ENCODE measurements at places on chromosomes 4 and X.

GRCh38 chr4:159497936-159498335 lies 395.1 kb downstream of the RAPGEF2 start:
- no peak for DNase-seq

GRCh38 chr4:10730019-10730418 lies 45.5 kb upstream of the CLNK start:
- DNase-seq, result no peak

DNA sequence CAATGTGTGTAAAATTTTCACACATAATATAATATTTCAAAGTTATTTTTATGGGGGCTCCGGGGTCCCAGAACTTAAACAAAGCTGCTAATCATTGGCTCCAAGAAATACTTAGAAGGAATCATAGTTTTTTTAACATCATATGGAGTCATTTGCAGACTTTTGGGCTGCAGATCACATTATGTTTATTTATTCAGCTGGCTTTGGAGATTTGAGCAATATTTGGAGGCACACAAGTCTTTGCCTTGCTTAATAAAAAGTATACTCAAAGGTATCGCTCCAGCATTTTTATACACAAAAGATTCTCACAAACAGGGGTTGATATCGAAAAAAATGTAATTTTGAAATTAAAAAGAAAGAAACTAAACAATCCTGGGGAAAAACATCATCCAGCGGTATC lies 382.5 kb upstream of the TENM3 start:
- DNase-seq, result no peak

DNA sequence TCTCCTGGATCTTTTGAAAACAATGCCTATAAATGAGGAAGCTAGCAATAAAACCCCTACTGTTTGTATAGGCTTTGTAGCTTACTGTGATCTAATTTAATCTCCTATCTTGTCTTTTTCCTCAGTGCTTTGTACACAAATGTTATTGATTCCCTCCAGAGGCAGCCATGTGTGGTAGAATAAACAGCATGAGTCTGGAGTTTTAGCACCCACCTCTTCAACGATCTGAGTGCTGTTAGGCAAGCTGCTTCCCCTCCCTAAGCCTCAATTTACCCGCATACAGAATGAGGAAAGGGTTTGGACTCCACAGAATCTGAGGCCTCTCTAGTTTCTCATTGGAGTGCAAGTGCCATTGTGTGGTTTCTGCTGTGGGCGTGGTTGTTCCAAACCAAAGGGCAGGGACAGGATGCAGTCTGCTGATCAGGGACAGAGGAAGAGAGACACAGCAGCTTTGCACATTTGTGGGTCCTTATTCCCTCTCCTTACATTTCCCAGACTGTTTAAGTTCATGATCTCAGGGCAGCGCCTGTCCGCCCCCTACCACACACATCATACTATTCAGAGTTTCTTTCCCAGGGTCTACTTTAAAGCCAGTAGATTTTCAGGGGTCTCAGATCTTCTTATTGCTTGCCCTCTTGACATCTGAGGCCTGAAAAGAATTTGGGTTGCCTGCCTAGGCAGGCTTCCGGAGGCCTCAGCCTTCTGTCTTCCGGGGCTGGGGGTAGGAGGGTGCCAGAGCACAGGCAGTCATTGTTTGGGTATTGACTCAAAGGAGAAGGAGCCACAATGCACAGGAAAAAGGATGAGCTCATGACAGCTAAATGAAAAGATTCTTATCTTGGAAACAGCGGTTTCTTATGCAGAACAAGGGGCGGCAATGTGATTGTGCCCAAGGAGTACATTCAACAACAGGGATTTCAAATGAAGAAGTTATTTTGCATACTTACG lies 114.9 kb upstream of the TEX13D start:
- peak; percentile 29 for DNase-seq

DNA sequence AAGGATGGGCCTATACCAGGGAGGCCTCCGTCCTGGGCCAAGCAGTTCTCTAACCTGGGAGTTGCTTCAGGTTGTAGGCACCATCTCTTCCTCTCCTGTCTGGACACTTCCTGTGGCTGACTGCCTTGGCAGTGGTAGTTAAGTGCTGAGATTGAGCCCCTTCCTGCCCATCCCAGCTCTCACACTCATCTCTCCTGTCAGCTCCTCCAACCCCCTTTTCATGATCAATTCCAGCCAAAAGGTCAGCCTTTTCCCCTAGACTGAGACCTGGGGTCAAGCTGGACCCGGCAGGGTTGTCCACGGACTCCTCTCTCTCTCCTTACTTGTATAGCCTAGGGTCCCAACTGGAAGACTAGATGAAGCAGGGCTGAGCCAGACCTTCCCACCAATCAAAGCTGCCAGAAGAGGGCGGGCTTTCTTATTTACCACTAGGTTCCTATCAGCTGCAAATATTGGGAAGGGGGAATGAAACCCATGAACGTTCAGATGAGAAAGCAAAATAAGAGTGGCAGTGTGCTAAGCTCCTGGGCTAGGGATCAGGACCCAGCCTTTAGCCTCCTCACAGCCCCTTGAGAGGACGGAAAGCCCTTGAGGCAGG lies 34.5 kb downstream of the KDM5C start:
- no peak for DNase-seq

GRCh38 chrX:31872007-31872406 lies 800.2 kb upstream of the FTHL17 start:
- DNase-seq, result no peak

- peak; percentile 36 for DNase-seq
Measured at GRCh38 chr4:65416891-65417290, 253.4 kb downstream of the EPHA5 start.

DNA sequence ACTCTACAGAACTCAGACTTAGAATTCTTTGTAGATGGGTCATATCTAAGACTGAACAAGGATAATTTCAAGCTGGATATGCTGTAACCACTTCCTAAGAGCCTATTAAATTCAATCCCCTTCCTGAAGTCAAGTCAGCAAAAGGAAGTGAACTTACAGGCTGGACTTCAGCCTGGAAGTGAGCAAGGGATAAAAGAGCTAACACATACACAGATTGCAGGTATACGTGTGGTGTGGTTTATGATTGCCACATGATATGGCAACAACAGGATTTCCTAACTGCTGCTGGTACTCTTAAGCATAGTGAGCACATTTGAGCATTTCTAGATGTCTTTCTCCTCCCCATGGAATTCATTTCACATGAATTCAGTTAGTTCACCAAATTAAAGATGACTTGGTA lies 38.2 kb upstream of the UXT start:
- no peak for DNase-seq

- no peak for DNase-seq
Measured at GRCh38 chr4:156102411-156102810, 148.7 kb upstream of the CTSO start.

DNA sequence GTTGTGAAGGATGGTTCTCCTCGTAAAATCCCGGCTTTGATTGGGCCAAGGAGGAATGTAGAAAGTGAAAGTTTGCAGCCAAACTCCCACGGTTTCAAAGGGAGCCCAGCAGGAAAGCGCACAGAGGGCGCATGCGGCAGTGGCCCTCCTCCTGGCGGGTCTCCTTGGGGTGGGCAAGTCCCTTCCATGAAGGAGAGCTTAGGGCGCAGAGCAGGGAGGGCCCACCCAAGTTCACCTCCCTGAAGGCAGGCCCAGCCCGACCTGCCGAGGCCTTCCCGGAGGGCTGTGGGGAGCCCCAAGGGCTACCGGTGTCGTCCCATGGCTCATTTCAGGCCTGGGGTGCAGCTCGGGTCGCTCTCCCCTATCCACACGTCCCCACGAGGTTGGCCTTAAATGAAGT lies 2.0 kb downstream of the PDZD4 start:
- DNase-seq, result no peak

- no peak for DNase-seq
Measured at GRCh38 chrX:21756785-21757529, 959 bp downstream of the SMPX start.

DNA sequence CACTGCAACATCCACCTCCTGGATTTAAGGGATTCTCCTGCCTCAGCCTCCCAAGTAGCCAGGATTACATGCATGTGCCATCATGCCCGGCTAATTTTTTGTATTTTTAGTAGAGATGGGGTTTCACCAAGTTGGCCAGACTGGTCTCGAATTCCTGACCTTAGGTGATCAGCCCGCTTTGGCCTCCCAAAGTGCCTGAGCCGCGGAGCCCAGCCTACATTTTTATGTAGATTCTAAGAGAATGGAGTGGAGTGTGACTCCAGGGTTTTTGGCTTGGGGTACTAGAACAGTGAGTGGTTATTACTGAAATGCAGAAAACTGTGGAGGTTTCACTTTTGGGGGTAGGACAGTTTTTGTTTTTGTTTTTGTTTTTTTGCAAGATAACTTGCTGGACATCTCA lies 806.0 kb downstream of the ADGRL3 start:
- no peak for DNase-seq

GRCh38 chrX:57516491-57516890 lies 75.3 kb upstream of the ZXDB start:
- no peak for DNase-seq

DNA sequence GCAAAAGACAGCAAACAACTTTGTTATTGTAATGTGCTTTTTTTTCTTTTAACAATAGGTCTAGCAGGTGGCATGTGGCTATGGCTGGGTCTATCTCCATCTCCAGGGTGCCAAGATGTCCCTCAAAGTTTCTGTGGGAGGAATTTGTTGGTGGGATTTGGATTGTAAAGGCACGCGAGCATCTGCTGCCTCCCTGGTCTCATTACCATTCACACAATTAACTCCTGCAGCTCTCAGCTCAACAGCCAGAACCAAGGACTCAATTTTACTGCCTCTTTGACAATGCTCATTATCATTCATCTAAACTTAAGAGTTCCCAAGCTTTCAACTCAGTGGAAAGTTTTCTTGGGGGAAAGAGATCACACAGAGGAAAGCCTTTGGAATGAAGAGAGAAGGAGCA lies 10.9 kb upstream of the PCDH18 start:
- DNase-seq, result no peak

DNA sequence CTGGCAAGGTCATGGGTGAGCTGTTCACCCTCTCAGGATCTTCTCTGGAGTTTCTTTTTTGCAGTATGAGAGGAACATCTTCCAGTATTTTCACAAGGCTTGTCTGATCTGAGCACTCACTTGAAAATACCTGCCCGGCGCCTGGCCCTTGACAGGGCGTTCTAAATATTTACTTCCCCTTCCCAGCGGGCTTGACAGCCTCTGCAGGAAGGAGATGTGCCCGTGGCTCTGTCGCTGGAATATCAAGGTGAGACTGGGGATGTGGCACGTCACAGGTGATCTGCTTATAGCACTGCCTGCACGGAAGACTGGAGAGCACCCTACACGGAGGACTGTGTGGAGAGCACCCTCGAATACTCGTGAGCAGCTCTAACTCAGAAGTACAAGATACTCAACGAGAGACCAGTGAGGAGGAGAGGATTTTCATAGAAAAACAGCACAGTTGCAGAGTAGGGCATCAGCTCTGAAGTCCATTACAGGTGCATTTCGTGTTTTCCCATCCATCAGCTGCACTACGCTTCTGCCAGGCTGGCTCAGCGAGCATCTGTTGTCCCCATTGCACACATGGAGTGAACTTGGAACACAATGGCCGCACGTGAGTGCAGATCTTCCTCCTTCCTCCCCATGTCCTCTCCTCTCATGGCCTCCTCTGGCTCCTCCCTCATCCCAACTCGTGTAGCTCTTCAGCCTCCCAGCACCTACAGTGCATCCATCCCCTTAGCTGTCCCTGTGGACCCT lies 32.1 kb downstream of the ZBTB49 start:
- no peak for DNase-seq

GRCh38 chr4:3373468-3373867 lies 68.3 kb upstream of the HGFAC start:
- DNase-seq, result no peak

DNA sequence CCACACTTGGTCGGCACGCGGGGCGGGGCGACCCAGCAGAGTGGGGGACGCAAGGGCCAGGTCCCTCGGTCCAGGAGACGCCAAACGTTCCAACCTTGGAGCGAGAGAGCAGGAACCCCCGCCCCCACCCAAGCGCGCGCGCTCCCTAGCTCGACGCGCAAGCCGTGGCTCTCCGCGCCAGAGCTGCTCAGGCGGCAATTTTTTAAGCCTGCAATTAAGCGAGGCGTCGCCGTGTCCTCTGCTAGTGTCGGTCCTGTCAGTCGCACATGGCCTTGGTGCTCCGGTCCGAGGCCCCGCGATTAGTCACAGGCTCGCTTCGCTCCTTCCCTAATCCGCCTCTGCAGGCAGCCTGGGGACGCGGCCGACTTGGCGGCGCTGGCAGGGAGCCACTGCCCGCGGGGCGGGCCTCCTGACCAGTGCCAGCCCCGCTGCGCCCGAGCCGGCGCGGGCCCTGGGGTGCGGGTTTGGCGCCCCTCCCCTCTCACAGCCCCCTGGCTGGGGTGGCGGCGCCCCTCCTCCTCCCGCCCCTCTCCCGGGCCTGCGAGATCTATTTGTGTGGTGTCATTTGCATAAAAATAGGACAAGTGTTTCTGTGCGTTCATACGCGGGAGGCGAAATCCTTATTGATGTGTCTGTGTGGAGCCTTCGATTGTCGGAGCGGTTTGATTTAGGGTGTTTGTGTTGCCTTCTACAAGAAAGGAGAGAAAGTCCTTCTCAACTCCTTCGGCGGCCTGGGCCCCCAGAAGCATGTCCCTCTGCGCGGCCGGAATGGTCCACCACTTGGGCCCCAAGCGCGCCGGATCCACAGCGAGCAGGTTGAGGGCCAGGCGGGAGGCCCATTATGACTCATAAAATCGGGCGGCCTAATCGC lies 9.8 kb upstream of the BCOR start:
- DNase-seq, result peak; percentile 78

DNA sequence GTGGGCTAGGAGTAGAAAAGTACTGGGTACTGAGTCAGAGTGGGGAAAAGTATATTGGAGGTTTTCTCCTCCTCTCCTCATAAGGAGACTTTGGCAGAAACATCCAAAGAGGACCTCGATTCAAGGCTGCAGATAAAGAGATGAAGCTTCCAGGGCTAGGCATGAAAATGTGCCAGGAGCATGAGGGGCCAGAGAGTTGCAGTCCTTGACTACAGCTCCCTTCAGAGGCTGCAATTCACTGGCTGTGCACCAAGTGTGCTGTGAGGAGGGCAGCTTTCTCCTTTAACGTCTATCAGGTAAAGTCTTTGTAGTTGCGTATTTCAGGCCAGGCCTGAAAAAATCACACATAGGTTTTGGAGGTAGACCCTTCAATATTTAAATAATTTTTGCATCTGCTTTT lies 174.9 kb upstream of the VEGFC start:
- no peak for DNase-seq

DNA sequence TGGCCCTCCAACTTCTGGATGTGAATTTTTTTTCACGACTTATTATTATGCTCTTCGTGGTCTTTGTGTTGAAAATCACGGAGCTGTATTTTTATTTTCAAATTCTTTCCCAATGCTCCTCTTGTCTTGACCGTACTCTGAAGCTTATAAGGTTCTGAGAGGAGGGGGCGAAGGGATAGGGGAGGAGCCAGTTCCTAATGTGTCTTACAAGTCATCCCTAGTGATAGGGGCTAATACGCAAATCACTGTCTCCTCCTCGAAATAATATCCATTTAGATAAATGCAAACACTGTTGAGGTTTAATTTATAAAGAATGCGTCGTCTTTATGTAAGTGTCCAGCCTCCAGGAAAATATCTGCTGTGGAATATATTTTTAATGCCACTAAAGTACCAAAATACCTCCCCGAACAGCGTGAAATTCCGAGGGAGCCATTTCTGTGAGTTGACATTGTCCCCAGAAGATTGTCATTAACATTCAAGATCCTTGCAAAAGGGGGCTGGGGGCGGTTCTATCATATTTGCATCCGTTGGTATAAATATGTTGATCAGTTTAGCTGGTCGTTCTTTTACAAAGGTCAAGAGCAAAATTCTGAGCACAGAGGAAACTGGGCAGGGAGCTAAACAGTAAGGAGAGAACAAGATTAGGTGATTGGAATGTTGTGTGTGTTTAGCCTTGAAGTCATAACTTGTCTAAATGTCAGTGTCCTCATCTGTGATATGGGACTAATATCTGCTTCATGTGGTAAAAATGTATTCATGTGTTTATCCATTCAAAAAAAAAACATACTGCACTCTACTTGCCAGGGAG lies 3.7 kb upstream of the FAT1 start:
- DNase-seq, result no peak

- no peak for DNase-seq
Measured at GRCh38 chrX:134764202-134764785, 106.0 kb upstream of the PLAC1 start.
